AG04450 (cell line): ENCODE measurements at places on chromosomes 2 and 18.

DNA sequence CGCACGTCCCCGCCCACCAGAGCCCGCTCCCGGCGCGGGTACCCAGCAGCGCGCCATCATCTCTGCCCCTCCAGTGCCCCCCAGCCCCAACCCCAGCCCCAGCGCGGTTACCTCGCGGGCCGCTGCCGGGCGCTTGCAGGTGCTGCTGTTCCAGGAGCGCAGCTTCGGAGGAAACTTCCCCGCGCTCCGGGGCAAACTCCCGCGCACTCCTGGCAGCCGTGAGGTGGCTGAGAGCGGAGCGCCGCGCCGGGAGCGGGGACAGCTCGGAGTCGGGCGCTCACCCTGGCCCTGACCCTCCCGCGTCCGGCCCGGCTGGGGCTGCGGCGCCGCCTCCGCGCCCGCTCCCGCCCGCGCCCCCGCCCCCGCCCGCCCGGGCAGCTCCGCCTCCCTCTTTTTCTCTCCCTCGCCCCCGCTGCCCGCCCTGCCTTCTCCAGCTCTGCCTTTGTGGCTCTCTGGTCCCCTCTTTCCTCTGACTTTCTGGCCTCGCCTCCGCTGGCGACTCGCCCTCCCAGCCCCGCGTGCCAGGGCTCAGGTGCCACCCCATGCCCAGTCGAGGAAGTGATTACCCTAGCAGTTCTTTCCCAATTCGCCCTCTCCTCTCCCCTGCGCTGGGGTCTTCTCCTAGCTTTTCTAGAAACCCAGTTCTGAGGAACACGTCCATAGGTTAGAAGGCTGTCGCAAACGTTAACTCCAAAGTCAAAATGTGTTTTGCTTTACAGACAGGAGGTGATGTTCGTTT is at the start of gene CHST9:
CHST9 (minus strand) TSS at position 284 of the 739 bp plus-strand sequence. CDS start 42,499 bp downstream, outside the sequence.
- no peak for DNase-seq

- no peak for DNase-seq
These were observed 202.8 kb downstream of the VAPA start for GRCh38 chr18:10116574-10116973.

- no peak for DNase-seq
These were observed 280.2 kb upstream of the SOX11 start for GRCh38 chr2:5412001-5412400.

- no peak for DNase-seq
These were observed 49.1 kb downstream of the LRPPRC start for GRCh38 chr2:43946685-43947084.

DNA sequence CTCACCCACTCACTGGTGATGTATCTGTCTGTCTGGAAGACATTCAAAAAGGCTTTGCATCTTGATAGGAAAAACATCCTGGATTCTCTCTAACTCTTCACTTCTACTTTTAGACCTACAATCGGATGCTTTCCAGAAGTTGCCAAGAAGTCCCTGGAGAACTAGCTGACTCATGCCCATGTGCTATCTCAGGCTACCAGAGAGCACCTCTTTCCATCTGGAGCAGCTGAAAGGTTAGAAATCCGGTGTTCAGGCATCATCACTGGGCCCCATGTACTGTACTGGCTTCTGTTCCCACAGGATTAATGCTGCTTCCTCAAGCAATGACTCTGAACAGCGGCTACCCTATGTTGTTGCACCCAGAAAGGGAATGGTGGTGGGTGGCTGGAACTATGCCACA is 259.0 kb downstream of the NBAS start:
- no peak for DNase-seq

GRCh38 chr2:199907008-199907714 is 3.9 kb upstream of the C2orf69 start:
- DNase-seq = no peak
